Activated naive CD4-positive, alpha-beta T cell treated with anti-CD3 and anti-CD28 coated beads for 36 hours (primary cell): ENCODE measurements at places on chromosomes 12 and 14.

GRCh38 chr12:28766398-28766797, 382.7 kb upstream of the FAR2 start:
- DNase-seq: no peak
- H3K27ac ChIP-seq: no peak overlapping the region
- no peak overlapping the region for H3K4me3 ChIP-seq
- no peaks in the 10 kb centered on the region for H3K4me1 ChIP-seq

DNA sequence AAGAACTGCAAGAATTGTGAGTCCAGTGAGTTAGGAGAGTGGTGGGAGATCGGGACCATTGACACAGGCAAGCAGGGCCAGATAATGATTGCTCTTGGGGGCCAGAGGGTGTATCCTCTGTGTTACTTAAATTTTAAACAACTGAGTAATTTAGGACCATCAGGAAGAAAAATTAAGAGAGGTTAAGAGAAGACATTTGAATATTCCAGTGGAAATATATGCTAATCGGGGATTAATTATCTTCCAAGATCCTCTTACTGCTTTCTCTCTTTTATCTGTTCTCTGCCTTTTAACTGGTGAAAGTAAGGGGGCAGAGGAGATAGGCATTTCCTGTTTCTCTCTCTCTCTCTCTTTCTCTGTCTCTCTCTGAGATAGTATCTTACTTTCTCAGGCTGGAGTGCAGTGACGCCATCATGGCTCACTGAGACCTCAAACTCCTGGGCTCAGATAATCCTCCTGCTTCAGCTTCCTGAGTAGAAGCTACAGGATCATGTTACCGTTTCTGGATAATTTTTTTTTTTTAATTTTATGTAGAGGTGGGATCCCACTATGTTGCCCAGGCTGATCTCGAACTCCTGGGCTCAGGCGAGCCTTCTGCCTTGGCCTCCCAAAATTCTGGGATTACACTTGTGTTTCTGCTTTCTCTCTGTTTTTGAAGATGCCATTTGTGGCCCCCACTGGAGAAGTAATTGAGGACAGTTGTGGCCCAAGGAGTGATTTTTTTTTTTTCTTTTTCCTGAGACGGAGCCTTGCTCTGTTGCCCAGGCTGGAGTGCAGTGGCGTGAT, 85.1 kb downstream of the DIP2B start:
- H3K4me3 ChIP-seq: peak overlapping the region; percentile 10
- DNase-seq: peak; percentile 57
- H3K27me3 ChIP-seq: no peaks in the 10 kb centered on the region
- H3K27ac ChIP-seq: peak overlapping the region; percentile 64
- H3K36me3 ChIP-seq: no peaks in the 10 kb centered on the region
- H3K4me1 ChIP-seq: peaks cover 45% of the 10 kb centered on the region

GRCh38 chr14:102215576-102216250, 76.0 kb downstream of the WDR20 start:
- H3K27ac ChIP-seq: no peak overlapping the region
- no peaks in the 10 kb centered on the region for H3K27me3 ChIP-seq
- H3K4me1 ChIP-seq: peaks cover 7% of the 10 kb centered on the region
- no peaks in the 10 kb centered on the region for H3K36me3 ChIP-seq
- H3K4me3 ChIP-seq: no peak overlapping the region
- no peak for DNase-seq

GRCh38 chr14:36465178-36465577, 54.9 kb downstream of the NKX2-1 start:
- H3K27me3 ChIP-seq: peaks cover 10% of the 10 kb centered on the region
- no peak for DNase-seq
- H3K27ac ChIP-seq: no peak overlapping the region
- no peaks in the 10 kb centered on the region for H3K4me1 ChIP-seq

DNA sequence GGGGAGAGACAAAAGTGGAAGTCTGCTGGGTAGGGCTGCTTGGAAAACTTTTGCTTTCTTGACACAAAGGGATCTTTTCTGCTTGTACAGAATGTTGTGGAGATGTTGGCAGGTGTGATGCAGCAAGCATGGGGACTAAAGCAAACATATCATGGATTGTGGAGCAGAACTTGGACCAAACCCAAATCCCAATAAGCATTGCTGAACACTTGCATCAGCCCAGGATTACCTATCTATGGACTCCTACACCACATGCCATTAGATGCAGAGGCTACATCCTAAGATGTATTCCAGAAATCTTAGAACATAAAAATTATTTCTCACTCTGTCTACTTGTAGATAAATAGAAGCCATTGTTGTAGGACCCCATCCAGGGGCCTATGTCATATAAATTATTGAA, 44.7 kb upstream of the RERG start:
- no peaks in the 10 kb centered on the region for H3K36me3 ChIP-seq
- H3K4me1 ChIP-seq: no peaks in the 10 kb centered on the region
- DNase-seq: no peak
- no peak overlapping the region for H3K27ac ChIP-seq
- H3K4me3 ChIP-seq: no peak overlapping the region

GRCh38 chr12:53060721-53061276, 10.9 kb downstream of the TNS2 start:
- DNase-seq: no peak
- no peak overlapping the region for H3K4me3 ChIP-seq
- H3K4me1 ChIP-seq: no peaks in the 10 kb centered on the region
- peaks cover 3% of the 10 kb centered on the region for H3K36me3 ChIP-seq
- H3K27ac ChIP-seq: no peak overlapping the region

DNA sequence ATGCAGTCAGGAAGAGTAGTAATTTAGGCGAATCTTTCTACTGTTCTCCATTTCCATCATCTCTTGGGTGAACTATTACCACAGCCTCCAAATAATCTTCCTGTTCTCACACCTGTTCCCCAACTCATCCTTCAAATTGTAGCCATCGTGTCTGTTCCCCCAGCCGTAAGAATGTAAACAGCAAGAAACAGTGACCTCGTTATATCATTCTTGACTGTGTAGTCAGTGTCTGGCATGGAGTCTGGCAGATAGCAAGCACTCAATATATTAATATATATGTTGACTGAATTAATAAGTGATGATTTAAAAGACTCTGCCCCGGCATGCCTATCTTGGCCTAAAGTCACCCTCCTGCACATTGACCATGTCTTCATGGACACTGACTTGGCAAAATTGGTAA, 20.3 kb downstream of the PDE6H start:
- peaks cover 25% of the 10 kb centered on the region for H3K4me1 ChIP-seq
- H3K27me3 ChIP-seq: no peaks in the 10 kb centered on the region
- DNase-seq: no peak
- H3K27ac ChIP-seq: no peak overlapping the region

DNA sequence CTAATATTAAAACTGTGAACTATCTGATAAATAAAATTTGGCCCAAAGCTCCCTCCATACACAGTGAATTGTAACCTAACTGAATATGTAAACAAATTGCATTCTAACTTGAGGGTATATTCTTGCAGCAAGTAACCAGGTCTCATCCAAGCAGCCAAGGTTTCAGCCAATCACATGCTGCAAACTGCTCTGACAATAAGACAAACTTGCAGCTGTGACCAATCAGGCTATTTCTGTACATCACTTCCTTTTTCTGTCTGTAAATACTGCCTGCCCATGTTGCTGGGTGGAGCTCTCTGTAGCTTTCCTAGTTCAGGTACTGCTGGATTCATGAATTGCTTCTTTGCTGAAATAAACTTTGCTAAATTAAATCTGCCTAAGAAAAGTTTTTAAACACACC, 499.0 kb downstream of the GALC start:
- H3K36me3 ChIP-seq: no peaks in the 10 kb centered on the region
- H3K27ac ChIP-seq: no peak overlapping the region
- H3K27me3 ChIP-seq: no peaks in the 10 kb centered on the region
- no peaks in the 10 kb centered on the region for H3K4me1 ChIP-seq
- DNase-seq: no peak

GRCh38 chr14:103398427-103399195, 13.4 kb downstream of the MARK3 start:
- peaks cover 2% of the 10 kb centered on the region for H3K36me3 ChIP-seq
- H3K27ac ChIP-seq: no peak overlapping the region
- no peak overlapping the region for H3K4me3 ChIP-seq
- H3K27me3 ChIP-seq: no peaks in the 10 kb centered on the region
- H3K4me1 ChIP-seq: peaks cover 80% of the 10 kb centered on the region
